ENCODE measurements at places on chromosomes 12 and 14.

- DNase-seq, result no peak
Observed at GRCh38 chr12:46959502-46959901, 119.9 kb upstream of the PCED1B start.

DNA sequence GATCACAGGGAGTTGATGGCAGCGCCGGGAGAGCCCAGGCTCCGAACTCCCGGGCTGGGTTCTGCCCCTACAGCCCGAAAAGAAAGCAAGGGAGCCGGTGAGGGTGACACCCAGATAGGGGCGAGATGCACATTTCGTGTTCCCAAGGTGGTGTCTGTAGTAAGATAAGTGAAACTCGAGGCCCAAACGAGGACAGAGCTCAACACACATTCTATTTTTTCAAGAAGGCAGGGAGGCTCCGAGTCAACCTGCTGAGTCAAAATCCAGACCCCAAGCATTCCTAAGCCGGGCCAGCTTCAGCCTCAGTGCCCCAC lies 24.2 kb upstream of the YY1 start:
- no peak for DNase-seq

GRCh38 chr12:47774663-47775062 lies 1.6 kb downstream of the SLC48A1 start:
- no peak for DNase-seq

GRCh38 chr12:120999191-121000120 lies 16.8 kb downstream of the C12orf43 start:
- no peak for DNase-seq

GRCh38 chr12:52910248-52910883 lies 5.5 kb upstream of the KRT8 start:
- no peak for DNase-seq

DNA sequence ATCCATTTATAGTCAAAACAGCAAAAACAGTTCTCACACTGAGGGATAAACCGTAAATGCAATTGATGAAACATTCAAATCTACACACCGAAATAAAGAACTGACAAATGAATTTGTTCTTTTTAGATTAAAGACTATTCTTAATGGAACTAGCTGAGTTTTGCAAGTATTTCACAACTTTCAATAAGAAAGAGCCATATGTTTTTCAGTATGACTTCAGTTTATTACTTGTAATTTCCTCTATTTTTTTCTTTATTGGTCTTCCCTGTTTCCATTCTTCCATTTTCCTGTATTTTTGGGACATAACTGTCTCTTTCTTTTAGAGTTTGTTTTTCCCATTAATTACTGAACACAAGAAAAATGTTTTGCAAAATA lies 4.3 kb downstream of the BCAT1 start:
- DNase-seq, result no peak

DNA sequence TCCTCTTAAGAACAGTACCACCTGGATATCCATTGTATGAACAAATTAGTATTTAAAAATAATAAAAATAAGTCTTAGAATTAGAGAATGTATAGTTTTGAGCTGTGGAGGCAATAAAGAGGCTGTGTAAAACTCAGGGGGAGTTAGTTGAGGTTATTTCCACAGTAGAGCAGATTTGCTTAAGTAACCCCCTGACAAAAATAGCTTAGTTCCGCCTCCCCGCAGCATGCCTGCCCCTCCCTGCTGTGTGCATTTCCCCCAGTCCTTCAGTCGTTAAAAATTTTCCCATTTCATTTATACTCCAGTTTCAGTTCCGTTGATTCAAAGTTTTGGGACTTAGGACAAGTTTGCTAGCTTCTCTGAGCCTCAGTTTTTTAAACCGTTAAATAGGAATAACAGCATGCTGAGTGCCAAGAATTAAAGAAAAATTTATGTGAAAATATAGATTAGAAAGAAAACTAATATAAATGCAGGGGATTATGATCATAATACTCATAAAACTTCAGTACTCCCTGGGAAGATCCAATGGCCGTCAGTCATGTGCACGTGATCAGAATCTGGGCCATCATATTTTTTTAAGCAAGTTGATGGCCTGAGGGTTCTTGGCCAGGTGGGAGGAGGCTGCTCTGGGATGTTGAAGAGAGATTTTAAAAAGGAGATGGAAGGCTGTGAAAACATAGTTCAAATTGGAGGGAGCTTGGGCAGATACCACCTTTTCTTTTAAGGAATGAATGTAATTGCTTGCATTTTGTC lies 14.5 kb upstream of the SLC38A2 start:
- no peak for DNase-seq

DNA sequence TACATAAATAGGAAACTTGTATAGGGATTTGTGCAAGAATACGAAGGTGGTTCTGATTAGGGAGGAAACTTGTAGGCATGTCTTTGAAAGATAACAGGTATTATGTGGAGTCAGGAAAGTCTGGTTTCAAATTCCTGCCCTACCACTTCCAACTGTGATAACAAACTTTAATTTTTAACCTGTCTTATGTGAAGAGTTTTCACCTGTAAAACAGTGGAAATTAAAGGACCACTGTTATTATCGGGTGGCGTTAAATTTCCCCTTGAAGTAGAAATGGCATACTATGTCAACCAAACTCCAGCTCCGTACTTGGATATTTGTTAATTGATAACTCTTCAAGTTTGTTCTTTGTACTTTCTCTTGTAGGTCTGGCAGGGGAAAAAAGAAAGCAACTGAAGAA lies 6.1 kb downstream of the OR6C1 start:
- no peak for DNase-seq

GRCh38 chr12:90360300-90360699 lies 594.7 kb downstream of the CCER1 start:
- DNase-seq, result no peak

DNA sequence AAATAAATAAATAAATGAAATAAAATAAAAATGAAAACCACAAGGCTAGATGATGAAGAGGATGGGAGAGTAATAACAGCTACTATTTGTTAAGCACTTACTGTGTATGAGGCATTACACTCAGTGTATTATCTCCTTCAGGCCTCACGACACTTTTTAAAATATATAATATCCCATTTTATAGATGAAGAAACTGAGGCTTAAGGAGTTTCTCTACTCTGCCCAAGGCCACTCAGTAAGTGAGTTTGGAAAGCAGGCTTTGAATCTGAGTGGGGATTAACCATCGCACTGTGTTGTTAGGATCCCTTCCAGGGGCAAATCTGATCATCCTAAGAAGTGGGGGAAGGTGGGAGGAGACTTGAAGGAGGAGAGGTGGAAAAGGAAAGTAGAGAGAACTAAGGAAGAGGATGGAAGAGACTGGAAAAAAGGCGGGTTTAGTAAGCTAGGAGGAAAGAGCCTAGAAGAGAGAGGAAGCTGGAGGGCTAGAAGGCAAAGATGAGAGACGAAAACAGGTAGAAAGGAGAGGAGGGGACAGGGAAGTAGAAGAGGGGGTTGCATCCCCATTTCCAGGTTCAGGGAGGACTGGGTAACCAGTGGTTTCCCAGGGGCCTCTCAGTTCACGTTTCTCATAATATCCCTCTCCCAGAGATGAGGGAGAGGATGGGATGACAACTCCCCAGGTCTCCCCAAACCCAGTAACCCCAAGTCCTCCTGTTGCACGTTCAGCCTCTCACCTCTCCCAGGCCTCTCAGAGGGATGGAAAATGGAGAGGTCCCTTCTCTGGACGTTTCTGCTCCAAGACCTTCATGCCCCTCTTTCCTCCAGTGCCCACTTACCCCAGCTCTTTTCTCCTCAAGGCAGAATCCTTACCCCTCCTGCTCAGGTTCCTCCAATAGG lies 1.7 kb downstream of the STAT6 start:
- no peak for DNase-seq

DNA sequence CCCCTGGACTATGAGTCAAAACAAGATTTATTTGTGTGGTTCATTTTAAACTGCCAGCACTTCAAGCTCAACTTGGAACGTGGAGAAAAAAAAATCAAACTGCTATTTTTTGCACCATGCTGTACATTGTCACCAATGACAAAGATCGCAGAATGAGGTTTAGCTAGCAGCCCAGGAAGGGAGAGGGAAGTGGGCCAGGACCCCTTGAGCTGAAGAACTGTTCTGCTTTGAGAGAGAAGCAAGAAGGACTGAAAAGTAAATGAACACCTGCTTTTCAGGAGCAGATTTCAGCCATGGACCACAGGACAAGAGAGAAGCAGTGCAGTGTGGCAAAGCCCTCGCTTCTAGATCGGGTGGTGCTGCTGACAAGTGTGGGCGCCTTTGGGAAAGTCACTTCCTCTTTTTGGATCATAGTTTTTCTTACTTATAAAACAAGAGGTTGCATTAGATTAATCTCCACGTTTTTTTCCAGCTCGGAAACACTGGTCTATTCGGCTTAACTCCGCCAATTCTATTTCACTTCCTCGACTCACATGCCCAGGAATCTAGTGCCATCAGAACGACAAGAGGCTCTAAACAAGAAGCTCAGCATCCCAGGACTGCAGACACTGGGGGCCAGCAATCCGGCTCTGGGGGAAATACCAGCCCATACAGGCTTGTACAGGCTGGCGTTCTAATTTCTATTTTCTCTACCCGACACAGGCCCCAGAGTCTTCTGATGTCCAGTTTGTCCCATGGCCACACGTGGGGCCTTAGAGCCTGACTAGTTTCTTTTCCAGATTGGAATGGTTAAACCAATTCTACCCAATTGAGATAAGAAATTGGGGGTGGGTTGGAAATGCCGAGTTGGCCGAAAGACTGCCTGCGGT lies 129.9 kb downstream of the CRACR2A start:
- peak; percentile 35 for DNase-seq

- no peak for DNase-seq
Observed at GRCh38 chr14:103738166-103738565, 22.6 kb downstream of the ZFYVE21 start.

DNA sequence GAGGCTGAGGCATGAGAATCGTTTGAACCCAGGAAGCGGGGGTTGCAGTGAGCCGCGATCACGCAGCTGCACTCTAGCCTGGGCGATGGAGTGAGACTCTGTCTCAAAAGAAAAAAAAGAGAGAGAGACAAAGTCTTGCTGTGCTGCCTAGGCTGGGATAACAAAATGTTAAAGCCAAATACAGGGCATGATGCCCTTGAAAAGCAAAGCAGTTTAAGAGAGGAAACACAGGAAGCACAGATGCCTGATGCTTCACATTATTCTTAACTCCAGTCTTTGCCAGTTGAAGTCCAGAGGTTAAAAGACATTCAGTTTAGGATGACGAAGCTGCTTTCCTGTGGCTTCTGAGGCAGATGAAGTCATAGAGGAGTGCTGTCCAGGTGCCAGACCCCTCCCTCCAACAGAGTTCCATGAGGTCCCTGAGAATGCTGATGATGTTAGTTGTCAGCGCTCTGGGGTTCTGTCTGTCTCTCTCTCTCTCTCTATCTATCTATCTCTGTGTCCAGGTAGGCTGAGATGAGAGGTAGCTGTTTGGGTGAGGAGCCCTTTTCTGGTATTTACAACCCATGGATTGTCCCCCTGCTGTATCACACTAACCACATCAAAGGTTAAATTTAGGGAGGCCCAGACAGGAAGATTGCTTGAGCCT lies 4.9 kb upstream of the MRPL52 start:
- DNase-seq, result peak; percentile 5

- DNase-seq, result peak; percentile 65
Observed at GRCh38 chr14:69101331-69101826, 51.5 kb downstream of the DCAF5 start.

GRCh38 chr12:127728285-127728684 lies 538.7 kb upstream of the TMEM132C start:
- DNase-seq, result no peak

GRCh38 chr12:62670986-62671720 lies 204.5 kb downstream of the MON2 start:
- no peak for DNase-seq

- no peak for DNase-seq
Observed at GRCh38 chr14:79009286-79009685, 839.1 kb downstream of the NRXN3 start.

GRCh38 chr14:99333841-99334635 lies 62.0 kb upstream of the BCL11B start:
- DNase-seq, result no peak

DNA sequence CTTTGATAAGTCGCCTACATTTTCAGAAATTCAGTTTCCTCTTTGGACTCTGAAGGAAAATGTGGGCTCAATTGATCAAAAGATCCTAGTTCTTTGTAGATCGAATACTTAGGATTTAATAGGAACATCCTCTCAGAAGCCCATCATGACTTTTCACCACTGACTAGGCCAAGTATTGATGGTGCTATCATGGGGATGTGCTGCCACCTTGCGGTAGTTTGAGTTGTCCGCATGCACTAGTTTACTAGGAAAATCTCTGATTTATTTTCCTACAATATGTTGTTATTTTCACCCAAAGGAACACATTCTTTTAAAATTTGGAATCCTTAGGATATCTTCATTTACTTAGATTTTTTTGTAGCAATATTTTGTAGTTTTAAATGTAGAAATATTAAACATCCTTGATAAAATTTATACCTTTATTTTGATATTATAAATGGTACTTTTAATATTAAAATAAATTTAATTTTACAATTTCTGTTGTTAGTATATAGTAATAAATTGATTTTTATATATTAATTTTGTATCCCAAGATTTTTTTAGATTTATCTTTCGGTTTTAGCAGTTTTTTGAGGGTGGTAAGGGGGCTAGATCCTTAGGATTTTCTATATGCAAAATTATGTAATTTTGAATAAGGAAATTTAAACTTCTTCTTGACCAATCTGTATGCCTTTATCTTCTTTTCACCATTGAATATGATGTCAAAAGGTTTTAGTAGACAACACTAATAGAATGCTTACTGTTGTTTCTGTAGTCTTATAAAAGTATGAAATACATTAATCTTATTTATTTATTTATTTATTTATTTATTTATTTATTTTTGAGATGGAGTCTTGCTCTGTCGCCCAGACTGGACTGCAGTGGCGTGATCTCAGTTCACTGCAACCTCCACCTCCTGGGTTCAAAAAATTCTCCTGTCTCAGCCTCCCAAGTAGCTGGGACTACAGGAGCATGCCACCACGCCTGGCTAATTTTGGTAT lies 52.9 kb upstream of the OR9K2 start:
- peak; percentile 75 for DNase-seq

- DNase-seq, result no peak
Observed at GRCh38 chr14:42028607-42029006, 421.9 kb downstream of the LRFN5 start.

- DNase-seq, result no peak
Observed at GRCh38 chr14:53064475-53064874, 88.6 kb downstream of the DDHD1 start.

DNA sequence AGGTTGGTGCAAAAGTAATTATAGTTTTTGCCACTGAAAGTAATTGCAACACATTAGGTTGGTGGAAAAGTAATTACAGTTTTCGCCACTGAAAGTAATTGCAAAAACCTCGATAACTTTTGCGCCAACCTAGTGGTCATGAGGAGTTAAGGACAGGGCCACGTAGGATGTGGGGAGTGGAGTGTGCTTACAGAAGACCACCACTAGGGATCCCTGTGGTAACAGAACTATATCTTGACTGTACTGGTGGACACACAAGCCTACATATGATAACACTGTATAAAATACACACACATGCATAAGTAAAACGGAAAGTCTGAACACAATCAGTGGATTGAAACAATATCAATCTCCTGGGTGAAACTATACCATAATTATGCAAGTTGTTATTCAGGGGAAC lies 187.4 kb upstream of the ABCD2 start:
- peak; percentile 7 for DNase-seq

All from activated CD4-positive, alpha-beta T cell treated with anti-CD3 and anti-CD28 coated beads, Interleukin-2, amount 50 U/mL, for 16 hours (primary cell).